Activated CD4-positive, alpha-beta T cell treated with anti-CD3 and anti-CD28 coated beads for 4 hours (primary cell): ENCODE measurements at places on chromosomes 6 and 20.

GRCh38 chr20:19881080-19881840, 123.2 kb downstream of the RIN2 start:
- DNase-seq = no peak

DNA sequence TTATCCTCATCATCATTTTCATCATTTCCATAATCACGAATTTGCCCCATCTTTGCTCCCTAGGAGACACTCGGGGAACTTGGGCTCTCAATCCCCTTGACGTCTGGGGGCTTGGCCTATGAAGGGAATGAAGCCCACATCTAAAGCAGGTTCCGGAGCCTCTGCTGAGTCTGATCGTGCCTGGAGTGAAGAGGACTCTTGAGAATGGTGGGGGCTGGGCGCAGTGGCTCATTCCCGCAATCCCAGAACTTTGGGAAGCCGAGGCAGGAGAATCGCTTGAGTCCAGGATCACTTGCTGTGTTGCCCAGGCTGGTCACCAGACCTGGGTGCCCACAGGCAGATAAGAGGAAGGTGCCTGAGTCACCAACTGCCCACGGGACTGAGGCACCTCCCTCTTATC, 114.5 kb downstream of the SYCP2 start:
- DNase-seq = no peak

- no peak for DNase-seq
These were observed 584 bp downstream of the VPS52 start for GRCh38 chr6:33271117-33271467.

- no peak for DNase-seq
These were observed 243.4 kb upstream of the KCNG1 start for GRCh38 chr20:51266353-51266752.

DNA sequence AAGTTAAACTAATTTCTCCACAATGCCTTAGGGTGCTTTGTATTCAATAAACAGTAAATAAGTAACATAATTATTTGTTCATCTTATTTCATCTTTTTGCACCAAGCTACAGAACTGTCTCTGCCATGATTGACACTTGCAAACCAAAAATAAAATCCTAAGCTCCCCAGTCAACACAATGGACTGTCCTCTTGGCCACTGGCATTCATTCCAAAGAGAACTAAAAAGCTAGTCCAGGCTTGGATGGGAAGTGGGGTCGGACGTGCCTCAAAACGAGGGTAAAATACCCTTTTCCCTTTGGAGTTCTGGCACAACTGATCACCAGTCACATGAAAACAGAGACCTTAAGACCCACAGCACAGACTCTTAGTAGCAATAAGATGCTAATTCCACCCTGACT, 66.4 kb upstream of the THBS2 start:
- no peak for DNase-seq

- no peak for DNase-seq
These were observed 3.6 kb downstream of the SERINC3 start for GRCh38 chr20:44518248-44518647.

GRCh38 chr6:93300661-93301060, 118.7 kb downstream of the EPHA7 start:
- DNase-seq = no peak

DNA sequence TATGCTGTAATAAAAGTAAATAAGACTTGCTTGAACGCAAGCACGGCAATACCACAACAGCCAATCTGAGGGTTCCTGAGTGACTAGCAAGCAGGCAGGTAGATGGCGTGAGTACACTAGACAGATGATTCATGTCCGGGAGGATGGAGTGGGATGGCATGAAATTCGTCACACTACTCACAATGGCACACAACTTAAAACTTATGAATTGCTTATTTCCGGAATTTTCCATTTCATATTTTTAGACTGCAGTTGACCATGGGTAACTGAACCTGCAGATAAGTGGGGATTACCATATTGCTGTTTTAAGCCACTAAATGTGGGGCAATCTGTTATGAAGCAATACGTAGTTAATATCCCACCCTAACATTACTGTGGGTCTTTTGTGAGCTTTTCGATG, 93.6 kb upstream of the NFATC2 start:
- DNase-seq = peak; percentile 19

GRCh38 chr6:46392294-46392693, 99.0 kb downstream of the RCAN2 start:
- no peak for DNase-seq

- DNase-seq = no peak
These were observed 96.5 kb downstream of the SYNDIG1 start for GRCh38 chr20:24565835-24566351.

- DNase-seq = peak; percentile 43
These were observed 81.4 kb downstream of the JARID2 start for GRCh38 chr6:15327271-15327670.

GRCh38 chr6:49549691-49550491, 577 bp upstream of the C6orf141 start:
- no peak for DNase-seq

- no peak for DNase-seq
These were observed 54.9 kb downstream of the CDH22 start for GRCh38 chr20:46253391-46253790.

- DNase-seq = no peak
These were observed 68.6 kb downstream of the PHF20 start for GRCh38 chr20:35840421-35840820.

GRCh38 chr20:62723768-62724450, 15.3 kb downstream of the NTSR1 start:
- DNase-seq = no peak

GRCh38 chr6:124324237-124324636, 520.6 kb downstream of the NKAIN2 start:
- DNase-seq = no peak

GRCh38 chr6:40936818-40937251, 102.2 kb downstream of the UNC5CL start:
- DNase-seq = no peak

DNA sequence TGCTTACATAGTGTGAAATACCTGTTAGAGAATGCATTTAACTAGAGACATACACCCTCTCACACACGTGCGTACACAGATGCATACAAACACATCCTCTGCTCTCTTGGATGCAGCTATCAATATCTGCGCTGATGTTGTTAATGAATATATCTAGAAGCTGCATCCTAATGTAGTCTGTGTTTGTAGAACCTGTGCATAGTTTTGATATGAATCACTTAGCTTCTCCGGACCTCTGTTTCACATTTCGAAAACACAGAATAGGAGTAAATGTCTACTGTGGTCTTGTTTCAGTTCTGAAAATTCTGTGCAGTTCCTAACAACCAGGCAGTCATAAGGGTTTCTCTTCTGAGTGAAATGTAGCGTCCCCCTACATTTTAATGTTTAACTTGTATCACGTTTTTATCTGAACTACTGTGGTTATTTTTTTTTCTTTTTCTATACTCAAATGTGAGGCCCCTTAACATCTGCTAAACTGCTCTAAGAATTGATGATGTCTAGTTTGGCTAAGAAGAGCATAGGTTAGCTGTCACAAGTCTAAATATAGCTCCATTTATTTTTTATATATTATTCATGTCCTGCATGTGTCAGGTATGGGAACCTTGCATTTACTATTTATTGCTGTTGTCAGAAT, 254.5 kb downstream of the TMEM242 start:
- DNase-seq = no peak

- DNase-seq = no peak
These were observed 5.9 kb downstream of the CDYL start for GRCh38 chr6:4781967-4782575.

- no peak for DNase-seq
These were observed 35.1 kb downstream of the SGK1 start for GRCh38 chr6:134282816-134283215.

DNA sequence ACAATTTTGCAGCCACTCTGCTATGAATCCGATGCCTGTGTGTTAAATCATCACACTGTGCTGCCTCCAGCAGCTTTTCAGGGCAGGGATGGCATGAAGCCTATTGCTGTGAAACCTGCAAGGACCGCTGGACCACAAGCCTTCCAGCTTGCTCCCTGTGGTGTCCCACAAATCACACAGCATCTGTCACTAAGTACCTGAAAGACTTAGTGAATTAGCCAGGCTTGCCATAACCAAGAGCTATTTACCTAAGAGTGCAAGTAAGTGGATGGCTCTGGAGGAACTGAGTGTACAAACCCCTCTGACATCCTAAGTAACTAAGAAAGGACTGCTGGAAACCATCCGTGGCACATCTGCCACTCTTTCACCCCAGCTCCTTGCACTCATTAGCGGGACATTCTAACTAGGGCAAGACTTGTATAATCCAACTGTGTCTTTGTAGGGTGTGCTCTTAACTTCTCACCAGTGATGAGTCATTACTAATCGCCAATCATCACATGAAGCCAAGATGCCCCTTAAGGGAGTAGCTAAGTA, 34.7 kb downstream of the FOXQ1 start:
- DNase-seq = no peak

- DNase-seq = no peak
These were observed 55.2 kb downstream of the PTPN1 start for GRCh38 chr20:50565383-50565782.

DNA sequence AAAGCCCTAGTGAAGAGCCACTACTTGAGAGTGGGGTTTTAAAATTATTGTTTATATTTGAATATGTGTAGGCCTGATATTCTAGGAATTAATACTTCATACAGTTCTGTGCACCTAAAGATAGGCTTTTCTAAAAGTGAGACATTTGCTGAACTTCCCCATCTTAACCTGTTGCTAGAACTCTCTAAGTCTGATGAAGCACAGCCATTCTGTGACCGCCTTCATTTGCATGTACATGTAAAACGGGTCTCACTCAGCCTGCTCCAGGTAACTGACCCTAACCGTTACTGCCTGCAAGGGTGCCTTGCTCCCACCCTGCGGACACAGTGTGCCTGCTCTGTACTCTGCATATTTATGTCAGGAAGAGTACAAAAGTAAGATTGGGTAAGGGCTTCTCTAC, 44.3 kb upstream of the IRF4 start:
- DNase-seq = no peak

- DNase-seq = no peak
These were observed 69.6 kb upstream of the ADGRF1 start for GRCh38 chr6:47111685-47112084.

GRCh38 chr6:128204616-128205015, 303.8 kb upstream of the THEMIS start:
- DNase-seq = no peak

- DNase-seq = no peak
These were observed 121.4 kb upstream of the DST start for GRCh38 chr6:56764081-56764566.

DNA sequence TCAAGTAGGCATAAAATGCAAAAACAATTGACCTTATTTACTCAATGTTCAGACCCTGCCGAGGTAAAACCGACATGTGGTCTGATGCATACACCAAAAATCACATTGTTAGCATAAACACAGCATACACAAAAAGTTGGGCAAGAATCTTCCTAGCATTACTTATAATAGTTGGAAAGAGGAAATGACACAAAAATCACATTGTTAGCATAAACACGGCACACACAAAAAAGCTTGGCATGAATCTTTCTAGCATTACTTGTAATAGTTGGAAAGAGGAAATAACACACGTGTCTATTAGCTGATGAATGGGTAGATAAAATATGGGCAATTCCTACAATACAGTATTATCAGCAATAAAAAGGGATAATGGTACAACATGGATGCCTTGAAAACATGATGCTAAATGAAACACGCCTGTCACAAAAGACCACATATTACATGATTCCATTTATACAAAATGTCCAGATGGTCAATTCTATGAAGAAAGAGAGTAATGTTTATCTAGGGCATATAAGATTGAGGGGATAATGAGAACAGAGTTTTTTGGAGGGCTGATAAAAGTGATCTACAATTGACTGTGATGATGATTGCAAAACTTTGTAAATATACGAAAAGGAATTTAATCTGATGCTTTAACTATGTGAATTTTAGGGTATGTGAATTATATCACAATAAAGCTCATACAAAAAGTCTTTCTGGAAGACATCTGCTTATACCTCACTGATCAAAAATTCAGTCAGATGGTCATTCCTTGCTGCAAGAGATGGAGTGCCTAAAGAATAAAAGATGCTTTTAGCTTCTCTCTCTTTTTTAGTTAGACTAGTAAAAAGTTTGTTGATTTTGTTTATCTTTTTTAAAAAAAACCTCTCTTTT, 1019.5 kb upstream of the CITED2 start:
- no peak for DNase-seq

- DNase-seq = no peak
These were observed 185.6 kb downstream of the BMP7 start for GRCh38 chr20:57080796-57081195.

GRCh38 chr6:10759884-10760329, 12.3 kb downstream of the TMEM14B start:
- DNase-seq = no peak

GRCh38 chr20:9889270-9889981, 50.5 kb upstream of the PAK5 start:
- DNase-seq = no peak

- no peak for DNase-seq
These were observed 68.3 kb upstream of the PHACTR2 start for GRCh38 chr6:143609501-143609900.

DNA sequence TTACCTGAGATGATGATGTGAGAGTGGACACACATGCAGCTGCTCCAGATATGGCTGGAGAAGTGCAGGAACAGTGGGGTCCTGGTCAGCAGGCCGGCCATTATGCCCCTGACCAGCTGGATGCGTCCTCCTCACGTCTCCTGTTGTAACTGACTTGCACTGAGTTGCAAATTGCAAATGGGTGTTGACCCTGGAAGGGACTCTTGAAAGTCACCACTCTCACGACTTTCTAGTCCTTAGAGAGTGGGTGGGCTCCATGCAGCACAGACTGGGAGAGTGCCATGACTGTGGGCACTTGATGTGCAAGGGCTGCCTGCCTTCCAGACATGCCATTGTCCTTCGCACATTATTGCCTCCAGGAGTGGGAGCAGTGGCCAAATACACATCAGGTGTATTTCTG, 10.8 kb downstream of the FAM83D start:
- DNase-seq = no peak

DNA sequence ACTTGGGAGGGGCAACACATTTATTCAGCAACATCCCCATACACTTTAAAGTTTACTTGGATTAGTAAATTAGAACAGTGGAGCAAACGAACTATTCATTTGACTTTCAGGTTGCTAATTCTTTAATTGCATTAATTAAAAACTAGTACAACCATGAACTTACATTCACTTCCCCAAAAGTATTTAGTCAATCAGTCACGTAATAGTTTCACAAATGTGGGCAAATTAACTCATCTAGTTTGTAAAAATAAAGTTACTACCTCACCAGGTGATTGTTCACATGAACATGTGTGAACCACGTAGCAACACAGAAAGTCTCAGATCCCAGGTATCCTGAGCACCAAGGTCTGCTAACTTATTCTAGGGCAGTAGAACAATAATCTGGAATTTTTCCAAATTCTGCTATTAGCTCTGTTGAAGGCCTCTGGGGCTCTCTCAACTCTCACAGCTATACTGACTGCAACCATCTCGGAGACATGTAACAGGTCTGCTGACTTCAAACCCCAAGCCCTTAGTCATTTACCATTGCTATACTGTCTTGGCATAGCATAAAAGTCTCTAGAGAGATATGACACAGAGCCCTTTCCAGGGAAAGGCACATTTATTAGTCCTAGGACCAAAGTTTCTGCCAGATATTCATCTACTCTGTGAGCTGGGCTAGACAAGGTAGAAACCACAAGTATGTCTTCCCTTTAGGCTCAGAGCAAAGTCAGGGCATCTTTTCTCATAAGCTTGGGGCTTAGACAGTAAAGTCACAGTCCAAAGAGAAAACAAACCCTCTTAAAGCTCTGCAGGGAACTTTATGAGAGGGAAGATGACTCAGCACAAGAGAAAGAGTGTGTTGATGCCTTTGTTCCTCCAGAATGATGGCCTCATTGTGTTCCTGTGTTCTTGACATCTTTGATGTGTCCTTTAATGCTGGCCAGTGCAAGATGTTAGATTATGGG, 50.9 kb upstream of the CCDC28A start:
- DNase-seq = no peak
